ENCODE measurements at places on chromosomes 5 and 9. TPM values are rescaled to one million over a fixed set of nuclear protein-coding genes. Genes with fewer than 3 reads are reported as not detected.

GRCh38 chr5:55364537-55365055 lies 56.8 kb downstream of the MTREX start:
- H3K36me3 ChIP-seq = peaks cover 9% of the 10 kb centered on the region
- no peak overlapping the region for H3K27ac ChIP-seq
- H3K4me1 ChIP-seq = no peaks in the 10 kb centered on the region
- no peak for DNase-seq

MEIKIN gene
- polyA plus RNA-seq = not detected

- no peak overlapping the region for H3K27ac ChIP-seq
- DNase-seq = peak; percentile 41
- H3K36me3 ChIP-seq = no peaks in the 10 kb centered on the region
- no peak overlapping the region for H3K4me3 ChIP-seq
- H3K4me1 ChIP-seq = no peaks in the 10 kb centered on the region
- H3K27me3 ChIP-seq = no peaks in the 10 kb centered on the region
Measured at GRCh38 chr5:124797665-124798087, 51.2 kb upstream of the ZNF608 start.

DNA sequence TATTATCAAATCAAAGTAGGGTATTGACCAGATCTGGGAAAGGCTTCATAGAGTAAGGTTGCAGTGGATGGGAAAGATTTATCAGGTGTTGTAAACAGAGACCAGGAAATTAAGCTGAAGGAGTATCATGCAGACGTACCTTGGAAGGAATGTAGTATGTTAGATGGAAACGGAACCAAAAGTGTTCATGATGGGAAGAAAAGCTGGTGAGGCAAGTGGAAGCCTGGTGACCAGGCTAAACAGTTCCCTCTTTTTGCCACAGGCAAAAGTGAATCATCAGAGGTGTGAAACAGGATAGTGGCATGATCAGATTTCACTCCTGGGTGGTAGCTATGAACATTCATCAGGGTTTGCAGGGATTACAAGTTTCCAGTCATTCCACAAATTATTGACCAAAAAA lies 780.1 kb upstream of the DMAC1 start:
- no peak for DNase-seq
- no peaks in the 10 kb centered on the region for H3K27me3 ChIP-seq
- no peaks in the 10 kb centered on the region for H3K4me1 ChIP-seq
- no peaks in the 10 kb centered on the region for H3K36me3 ChIP-seq

- H3K36me3 ChIP-seq = no peaks in the 10 kb centered on the region
- H3K27ac ChIP-seq = no peak overlapping the region
- no peak for DNase-seq
- H3K27me3 ChIP-seq = no peaks in the 10 kb centered on the region
- peaks cover 31% of the 10 kb centered on the region for H3K4me1 ChIP-seq
- H3K4me3 ChIP-seq = no peak overlapping the region
Measured at GRCh38 chr5:138696501-138696900, 56.7 kb upstream of the CTNNA1 start.
